ENCODE measurements at places on chromosomes 4 and X. TPM values are rescaled to one million over a fixed set of nuclear protein-coding genes. Genes with fewer than 3 reads are reported as not detected.

GRCh38 chr4:156547439-156547838 lies 424.2 kb downstream of the PDGFC start:
- no peak for DNase-seq

- no peak for DNase-seq
Measured at GRCh38 chr4:6095897-6096296, 77.7 kb upstream of the C4orf50 start.

DNA sequence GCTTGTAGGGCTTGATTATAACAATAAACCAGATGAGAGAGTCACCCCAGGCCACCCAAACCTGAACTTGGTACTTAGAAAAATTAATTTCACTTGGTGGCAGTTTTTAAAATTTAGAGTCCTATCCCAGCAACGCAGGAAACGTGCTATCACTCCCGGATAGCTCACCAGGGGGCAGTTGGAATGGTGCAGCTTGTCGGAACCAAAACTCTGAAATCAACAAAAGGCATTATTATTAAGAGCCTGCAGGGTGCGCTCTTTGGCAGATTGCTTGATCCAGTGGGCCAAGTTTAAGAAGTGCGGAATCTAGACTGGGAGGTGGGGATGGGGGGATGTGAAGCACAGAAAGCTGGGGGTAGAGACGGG lies 2.4 kb downstream of the FRAS1 start:
- DNase-seq: peak; percentile 21

GRCh38 chr4:140300271-140300970 lies 73.0 kb upstream of the SCOC start:
- no peak for DNase-seq

GRCh38 chr4:34939073-34939472 lies 1305.2 kb downstream of the ARAP2 start:
- no peak for DNase-seq

- DNase-seq: no peak
Measured at GRCh38 chr4:15104825-15105224, 102.5 kb downstream of the CPEB2 start.

DNA sequence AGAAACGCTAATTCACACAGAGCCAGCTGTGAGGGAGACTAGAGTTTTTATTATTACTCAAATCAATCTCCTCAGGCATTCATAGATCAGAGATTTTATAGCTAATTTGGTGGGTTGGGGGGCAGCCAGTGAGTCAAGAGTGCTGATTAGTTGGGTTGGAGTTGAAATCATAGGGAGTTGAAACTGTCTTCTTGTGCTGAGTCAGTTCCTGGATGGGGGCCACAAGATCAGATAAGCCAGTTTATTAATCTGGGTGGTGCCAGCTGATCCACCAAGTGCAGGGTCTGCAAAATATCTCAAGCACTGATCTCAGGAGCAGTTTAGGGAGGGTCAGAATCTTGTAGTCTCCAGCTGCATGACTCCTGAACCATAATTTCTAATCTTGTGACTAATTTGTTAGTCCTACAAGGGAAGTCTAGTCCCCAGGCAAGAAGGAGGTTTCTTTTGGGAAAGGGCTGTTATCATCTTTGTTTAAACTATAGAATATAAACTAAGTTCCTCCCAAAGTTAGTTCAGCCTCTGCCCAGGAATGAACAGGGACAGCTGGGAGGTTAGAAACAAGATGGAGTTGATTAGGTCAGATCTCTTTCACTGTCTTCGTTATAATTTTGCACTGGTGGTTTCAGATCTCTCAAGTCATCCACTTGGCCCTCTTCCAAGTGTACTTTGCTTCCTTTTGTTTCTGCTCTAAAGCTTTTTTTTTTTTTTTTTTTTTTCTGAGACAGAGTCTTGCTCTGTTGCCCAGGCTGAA lies 5.4 kb upstream of the NAA11 start:
- DNase-seq: no peak

- no peak for DNase-seq
Measured at GRCh38 chr4:56739066-56739777, 58.1 kb upstream of the HOPX start.

DNA sequence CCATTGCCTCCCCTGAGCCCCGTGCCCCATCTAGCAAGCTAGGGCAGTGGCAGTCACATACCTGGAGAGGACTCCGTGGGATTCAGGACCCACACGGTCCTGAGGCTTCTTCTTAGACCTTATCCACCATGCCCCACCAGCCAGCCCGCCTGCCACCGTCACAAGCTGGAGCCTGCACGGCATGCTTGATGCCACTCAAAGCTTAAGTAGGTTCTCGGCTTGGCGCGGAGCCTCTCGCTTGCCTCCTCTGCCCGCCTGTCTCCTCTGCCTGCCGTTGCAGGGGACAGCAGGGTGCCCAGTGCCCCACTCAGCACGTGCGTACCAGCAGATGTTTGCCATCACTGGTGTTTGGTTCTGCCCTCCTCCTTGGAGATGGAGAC lies 14.1 kb downstream of the PSAPL1 start:
- DNase-seq: no peak

GDI1 gene
- 97.3 TPM for total RNA-seq

USP11 gene
- total RNA-seq: 29.4 TPM

UGDH gene
- total RNA-seq: 74.9 TPM

TMPRSS11B gene
- not detected for total RNA-seq
